ENCODE measurements at places on chromosomes 11 and 22.

- DNase-seq = no peak
Observed at GRCh38 chr11:73996161-73996747, 12.6 kb downstream of the UCP3 start.

DNA sequence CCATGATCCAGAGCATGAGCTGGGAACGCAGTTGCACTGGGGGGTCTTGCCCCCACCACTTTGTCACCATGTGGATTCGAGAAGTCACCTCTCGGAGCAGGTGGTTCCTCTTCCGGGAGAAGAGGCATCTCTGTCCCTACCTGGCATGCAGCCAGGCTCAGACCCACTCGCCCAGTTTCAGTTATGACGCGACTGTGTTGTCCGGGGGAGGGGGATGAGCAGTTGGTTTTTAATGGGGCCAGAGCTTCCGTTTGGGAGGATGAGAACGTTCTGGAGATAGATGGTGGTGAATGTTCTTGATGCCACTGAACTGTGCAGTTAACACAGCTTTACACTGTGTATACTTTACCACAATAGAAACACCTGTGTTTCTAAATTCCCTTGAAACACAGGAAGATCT lies 41.5 kb downstream of the DHCR7 start:
- DNase-seq = no peak

GRCh38 chr22:44458044-44459020 lies 39.7 kb downstream of the RTL6 start:
- no peak for DNase-seq

DNA sequence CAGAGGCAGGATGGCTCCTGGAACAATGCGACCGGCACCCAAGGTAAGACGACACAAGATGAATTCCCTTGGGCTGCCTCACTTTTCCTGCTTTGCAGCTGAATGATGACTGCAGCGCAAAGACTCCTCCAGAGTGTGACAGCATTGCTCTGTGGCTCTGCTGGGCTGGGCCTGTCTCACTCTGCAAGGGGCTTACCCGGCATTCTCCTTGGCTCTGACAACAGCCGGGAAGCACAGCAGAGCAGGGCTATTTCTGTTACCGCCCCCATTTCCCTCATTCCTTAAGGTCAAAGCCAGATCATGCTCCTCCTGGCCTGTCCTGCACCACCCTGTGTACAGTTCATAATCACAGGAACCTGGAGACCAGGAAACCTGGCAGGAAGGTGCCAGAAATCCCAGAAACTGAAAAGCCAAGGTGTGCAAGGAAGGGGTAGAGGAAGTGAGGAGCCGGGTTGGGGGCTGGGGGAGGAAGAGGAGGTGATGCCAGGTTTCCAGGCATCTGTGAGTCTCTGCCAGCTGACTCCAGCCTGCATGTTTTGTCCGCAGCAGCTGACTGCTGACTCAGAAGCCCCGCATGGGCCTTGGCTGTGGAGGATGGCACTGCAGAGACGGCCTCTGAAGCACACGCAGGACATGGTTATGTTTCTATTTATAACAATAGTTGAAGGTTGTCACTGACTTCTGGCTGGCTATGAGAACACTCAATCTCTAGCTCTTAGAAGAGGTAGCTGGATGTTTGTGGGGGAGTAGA lies 113.6 kb downstream of the MICAL3 start:
- peak; percentile 75 for DNase-seq

GRCh38 chr11:105296806-105297205 lies 157.2 kb upstream of the CARD18 start:
- DNase-seq = no peak

- no peak for DNase-seq
Observed at GRCh38 chr22:32465661-32466060, 1.4 kb upstream of the BPIFC start.

DNA sequence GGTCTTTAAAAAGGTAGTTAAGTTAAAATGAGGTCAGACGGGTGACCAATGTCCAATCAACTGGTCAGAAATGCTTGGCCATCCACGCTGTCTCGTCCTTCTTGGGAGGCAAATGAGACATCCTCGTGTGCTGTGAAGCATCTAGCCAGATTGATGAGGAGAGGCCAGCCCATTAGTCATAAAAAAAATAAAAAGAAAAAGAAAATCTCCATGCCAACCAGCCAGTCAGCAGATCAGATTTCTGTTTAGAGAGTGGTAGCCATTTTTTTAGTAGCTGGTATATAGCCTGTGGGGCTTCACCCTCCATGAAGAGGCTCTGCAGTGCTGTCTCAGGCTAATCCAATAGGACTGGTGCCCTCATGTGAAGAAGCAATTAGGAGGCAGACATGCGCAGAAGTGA lies 343.1 kb upstream of the SYN3 start:
- peak; percentile 63 for DNase-seq

GRCh38 chr11:9875399-9875798 lies 211.5 kb downstream of the SWAP70 start:
- DNase-seq = no peak

- peak; percentile 72 for DNase-seq
Observed at GRCh38 chr22:33380789-33381530, 322.8 kb upstream of the SYN3 start.

DNA sequence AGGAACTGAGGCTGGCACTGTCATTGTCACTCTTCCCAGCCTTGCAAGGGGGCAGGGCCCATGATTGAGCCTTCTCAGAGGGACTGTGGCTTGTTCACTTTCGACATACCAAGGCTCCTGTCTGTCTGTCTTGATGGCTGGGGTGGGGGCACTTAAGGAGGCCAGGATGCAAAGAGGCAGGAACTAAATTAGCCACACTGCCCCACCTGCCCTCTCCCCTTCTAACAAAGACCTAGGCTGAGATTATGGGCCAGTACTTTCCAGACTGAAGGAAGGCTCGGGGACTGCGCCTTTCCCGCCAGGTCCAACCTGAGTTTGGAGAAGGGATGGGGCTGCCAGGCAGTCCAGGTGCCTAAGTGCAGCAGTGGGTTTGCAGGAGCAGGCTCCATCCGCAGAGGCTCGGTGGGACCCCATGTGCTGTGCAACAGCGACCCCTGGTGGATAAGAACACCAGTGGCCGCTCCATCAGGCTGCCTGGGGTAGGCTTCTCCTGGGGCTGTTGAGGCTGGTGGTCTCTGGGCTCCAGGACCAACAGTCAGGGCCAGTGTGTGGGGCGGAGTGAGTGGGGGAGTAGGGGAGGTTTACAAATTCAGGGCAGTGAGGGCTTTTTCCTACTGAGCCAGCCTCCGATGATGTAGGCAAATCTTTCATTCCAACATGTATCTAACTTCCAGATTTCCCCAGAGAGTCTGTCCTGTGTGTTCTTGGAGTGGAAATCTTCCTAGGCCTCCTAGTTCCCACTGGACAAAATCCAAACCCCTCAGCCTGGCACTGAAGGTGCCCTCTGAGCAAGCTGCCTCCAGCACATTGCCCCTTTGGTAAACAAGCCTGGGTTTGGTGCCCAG lies 93.9 kb downstream of the INSC start:
- peak; percentile 32 for DNase-seq

- no peak for DNase-seq
Observed at GRCh38 chr11:87440076-87440770, 402.5 kb downstream of the TMEM135 start.

GRCh38 chr11:75523811-75524664 lies 1.7 kb downstream of the GDPD5 start:
- no peak for DNase-seq

GRCh38 chr22:19663286-19663815 lies 51.0 kb upstream of the SEPTIN5 start:
- peak; percentile 69 for DNase-seq

- no peak for DNase-seq
Observed at GRCh38 chr11:115456019-115456418, 48.2 kb downstream of the CADM1 start.

- no peak for DNase-seq
Observed at GRCh38 chr11:76248210-76248609, 41.9 kb upstream of the WNT11 start.

- no peak for DNase-seq
Observed at GRCh38 chr22:27988704-27989103, 69.6 kb upstream of the PITPNB start.

DNA sequence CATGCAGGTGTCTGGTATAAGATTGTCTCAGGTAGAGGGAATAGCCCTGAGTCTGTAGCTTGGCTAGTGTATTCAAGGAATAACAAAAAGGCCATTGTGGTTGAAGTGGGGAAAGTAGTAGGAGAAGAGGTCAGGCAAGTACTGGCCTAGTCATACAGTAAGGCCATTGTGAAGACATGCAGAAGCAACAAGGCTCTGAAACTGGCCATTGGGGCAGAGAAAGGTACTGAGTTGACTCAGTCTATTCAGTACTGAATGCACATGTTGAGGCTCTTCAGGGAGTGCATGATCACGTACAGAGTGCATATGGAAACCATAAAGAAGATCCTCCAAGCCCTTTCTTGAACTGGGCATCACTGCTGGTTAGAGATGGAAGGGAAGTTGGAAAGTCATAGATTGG lies 477.6 kb downstream of the SOX6 start:
- DNase-seq = no peak

DNA sequence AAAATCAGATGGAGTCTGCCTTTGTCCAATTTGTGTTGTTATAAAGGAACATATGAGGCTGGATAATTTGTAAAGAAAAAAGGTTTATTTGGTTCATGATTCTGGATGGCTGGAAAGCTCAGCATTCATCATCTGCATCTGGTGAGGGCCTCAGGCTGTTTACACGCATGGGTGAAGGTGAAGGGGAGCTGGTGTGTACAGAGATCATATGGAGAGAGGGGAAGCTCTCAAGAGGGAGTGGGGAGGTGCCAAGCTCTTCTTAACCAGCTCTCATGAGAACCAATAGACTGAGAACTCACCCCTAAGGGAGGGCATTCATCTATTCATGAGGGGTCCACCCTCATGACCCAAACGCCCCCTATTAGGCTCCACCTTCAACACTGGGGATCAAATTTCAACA lies 40.0 kb downstream of the NEU3 start:
- no peak for DNase-seq

DNA sequence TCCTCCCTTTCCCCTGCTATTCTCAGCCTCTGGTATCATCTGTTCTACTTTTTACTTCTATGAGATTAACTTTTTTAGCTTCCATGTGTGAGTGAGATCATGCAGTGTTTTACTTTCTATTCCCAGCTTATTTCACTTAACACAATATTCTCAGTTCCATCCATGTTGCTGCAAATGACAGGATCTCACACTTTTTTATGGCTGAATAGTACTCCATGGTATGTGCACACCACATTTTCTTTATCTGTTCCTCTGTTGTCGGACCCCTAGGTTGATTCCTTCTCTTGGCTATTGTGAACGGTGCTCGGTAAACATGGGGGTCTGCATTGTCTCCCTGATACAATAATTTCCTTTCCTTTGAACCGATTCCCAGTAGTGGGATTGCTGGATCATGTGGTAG lies 81.0 kb upstream of the RAB1B start:
- DNase-seq = no peak

DNA sequence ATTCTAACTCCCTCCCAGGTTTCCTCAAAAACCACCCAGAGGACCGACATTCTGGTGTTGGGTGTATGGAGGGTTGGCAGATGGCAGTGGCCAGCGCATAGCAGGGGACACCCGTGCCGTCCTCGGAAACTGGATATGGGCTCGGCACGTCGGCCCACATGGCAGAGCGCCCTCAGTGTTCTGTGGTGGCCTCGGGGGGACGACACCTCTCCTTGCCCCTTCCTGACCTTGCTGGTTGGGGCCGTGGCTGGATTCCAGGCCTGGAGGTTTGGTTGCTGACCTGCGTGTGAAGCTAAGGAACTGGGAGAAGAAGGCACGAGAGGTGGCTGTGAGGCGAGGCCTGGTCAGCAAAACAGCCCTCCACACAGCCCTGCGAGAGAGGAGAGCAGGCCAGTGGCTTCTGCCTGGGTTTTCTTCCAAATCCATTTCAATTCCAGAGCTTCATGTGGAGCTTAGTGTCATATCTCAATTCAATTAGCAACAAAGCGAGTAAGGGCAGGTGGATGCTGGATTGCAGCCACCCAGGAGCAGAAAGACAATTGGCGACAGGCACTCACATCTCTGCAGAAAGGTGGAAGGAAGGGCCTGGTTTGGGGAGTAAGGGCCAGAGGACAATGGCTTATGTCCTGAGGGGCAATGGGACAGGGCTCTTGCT lies 478.4 kb downstream of the BRD1 start:
- no peak for DNase-seq

DNA sequence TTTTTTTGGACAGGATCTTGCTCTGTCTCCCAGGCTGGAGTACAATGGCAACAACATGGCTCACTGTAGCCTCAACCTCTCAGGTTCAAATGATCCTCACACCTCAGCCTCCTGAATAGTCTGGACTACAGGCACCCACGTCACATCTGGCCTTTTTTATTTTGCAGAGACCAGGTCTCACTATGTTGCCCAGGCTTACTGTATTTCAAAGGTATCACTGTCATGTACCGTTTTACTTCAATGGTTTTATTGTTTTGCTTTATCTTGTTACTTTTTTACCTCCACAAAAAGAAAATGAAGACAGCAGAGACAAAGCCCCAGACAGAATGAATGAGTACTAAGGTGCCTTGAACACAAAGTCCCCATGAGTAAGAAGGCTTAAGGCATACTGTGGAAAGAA lies 5.1 kb downstream of the TCF20 start:
- no peak for DNase-seq

GRCh38 chr11:121421149-121421901 lies 30.8 kb upstream of the SORL1 start:
- DNase-seq = no peak
